GM23338 (cell line): ENCODE measurements at places on chromosomes 7 and 10.
A peak's percentile ranks its signal among the peaks of the same experiment; 100 is the strongest.

GRCh38 chr10:14366760-14367159 lies 36.0 kb upstream of the FRMD4A start:
- DNase-seq = no peak

- peak; percentile 85 for DNase-seq
These were observed 228.1 kb upstream of the PFKP start for GRCh38 chr10:2839081-2839725.

GRCh38 chr7:113783403-113783802 lies 135.4 kb downstream of the PPP1R3A start:
- DNase-seq = no peak

DNA sequence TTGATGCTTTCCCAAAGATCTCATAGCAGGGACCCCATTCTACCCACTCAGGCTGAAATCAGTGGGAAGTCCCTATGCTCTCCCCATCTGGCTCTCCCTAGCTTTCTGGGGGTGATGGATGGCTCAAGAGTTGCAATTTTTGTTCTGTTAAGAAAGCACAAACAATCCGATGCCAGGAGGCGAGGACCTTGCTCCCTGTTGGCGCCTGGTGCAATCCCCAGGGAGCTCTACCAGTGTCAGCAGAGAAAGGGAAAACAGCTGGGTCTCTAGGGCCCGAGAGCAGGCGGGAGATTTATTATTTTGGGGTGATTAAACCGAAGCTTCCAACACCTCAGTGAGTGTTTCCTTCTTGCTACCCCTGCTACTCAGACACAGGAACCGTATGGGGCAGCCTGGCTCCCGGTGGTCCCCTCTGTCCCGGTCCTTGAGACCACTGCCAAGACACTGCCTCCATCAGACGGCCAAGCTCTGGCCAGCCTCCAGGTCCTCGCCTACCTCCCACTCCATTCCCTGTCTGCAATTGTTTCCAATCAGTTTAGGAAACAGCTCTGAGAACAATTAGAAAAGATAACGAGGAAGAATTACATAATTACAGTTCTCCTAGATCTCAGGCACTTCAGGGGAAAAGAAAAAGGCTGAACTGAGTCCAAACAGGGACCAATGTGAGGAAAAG lies 147.9 kb downstream of the PLXNA4 start:
- no peak for DNase-seq

GRCh38 chr10:61304746-61305145 lies 148.4 kb downstream of the TMEM26 start:
- no peak for DNase-seq

DNA sequence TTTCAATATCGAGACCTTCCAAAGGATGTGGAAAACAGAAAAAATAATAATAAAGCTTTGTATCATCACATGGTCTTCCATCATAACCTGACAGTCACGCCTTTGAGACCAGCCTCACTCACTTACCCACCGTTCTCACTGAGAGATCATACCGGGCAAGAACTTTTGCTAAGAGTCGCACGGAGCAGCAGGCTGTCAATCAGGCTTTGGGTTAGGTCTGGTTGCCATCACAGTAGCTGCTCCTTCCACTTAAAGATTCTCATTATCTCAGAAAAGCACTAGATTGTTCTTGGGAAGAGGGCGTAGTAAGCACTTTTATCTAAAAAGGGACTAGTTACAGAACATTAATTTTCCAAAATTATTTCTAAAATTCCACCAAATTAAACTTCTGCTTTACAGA lies 2.0 kb downstream of the RELN start:
- no peak for DNase-seq

GRCh38 chr10:105037022-105037421 lies 395.9 kb downstream of the SORCS3 start:
- DNase-seq = no peak

DNA sequence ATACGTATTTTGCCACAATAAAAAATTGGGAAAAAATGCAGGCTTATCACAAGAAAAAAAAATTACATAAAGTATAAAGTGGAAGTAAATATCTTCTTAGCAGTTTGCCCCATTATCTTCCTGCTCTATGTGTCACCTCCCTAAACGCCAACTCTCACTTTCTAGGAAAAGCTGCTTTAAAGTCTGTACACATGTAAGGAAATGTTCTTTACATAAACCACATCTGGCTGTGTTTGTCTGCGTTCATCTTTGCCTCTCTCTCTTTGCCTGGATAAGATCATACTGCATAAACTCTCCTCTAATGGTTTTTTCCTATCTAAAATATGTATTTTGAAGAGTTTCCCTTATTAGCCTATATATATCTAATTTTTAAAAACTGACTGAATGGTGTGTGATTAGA lies 23.0 kb upstream of the UMAD1 start:
- DNase-seq = no peak

GRCh38 chr7:152054367-152055230 lies 29.1 kb downstream of the GALNT11 start:
- peak; percentile 23 for DNase-seq

GRCh38 chr7:96300502-96300901 lies 21.4 kb downstream of the SLC25A13 start:
- no peak for DNase-seq

GRCh38 chr7:2779051-2779450 lies 65.1 kb downstream of the GNA12 start:
- no peak for DNase-seq

- no peak for DNase-seq
These were observed 256.4 kb downstream of the KIAA1217 start for GRCh38 chr10:24465124-24465874.

DNA sequence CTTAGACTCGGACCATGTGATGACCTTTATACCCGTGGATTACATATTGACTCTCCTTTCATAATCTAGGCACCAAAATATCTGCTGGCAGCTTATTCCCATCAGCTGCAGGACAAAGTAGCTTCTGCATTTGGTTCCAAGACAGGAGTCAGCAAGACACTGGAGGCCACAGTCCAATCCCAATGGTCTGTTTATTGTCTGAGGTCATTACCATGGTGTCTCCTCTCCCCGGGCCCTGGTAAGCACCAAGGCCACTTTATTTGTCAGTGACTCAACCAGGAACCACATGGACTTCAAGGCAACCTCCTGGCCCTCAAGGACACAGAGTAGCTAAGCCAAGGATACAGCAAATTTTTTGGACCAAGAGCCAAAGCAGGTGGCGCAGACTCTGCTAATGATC lies 36.1 kb downstream of the KCNMA1 start:
- no peak for DNase-seq

DNA sequence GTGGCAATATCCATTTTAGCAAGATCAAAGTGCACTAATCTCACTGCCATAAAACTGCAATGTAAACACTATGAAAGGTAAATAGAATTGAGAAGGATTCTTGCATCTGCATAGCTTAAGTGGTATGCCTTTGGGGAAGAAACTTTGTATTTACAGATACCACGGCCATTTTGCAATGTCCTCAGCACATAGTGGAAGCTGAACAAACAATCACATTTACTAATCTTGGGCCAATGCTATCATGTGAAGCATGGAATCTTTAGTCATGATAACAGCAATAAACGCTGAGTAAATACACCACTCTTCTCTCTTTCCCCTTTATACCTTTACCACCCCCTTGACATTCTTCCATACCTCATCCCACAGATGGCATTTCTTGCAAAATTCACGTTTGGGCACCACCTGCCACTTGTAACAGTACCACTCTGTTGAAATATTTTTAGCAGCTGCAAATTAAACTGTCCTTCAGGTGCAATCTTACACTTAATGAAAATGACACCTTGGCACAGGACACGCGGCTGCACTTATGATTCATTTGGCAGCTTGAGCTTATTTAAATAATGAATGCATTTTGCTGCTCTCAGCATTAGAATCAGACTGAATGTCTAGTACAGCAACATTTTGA lies 171.8 kb downstream of the SEMA3A start:
- DNase-seq = no peak

DNA sequence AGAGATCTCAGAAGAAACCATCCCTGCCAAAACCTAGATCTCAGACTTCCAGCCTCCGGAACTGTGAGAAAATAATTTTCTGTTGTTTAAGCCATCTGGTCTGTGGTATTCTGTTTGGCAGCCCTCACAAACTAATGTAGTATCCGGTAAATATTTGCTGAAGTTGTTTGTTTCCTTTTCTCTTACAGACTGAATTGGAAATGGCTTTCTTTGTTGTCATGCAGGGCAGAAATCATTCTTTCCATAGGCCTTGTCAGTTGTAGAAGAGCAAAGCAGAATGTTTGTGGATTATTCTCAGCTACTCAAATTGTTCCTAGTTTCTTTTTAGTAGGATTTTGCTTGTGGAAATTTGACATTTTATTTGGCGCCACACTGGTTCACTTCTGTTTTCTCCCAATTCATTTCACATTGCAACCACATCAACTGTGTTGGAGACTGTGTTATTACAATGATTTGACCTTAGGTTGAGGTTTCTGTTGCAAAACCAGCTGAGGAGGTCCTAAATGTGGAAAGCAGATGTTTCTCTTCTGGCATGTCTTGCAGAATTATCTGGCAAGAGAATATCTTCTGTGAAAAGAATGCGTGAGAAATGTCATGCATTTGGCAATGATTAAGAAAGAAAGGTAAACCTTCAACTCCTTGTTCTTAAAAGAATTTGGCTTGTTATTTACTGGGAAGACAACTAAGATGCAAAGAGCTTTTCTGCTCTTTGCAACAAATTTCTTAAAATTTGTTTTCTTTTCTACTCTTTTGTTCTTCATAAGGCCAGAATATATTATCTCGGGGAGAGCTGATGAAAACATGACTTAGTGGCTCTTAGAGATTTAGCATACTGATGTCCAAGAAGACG lies 25.8 kb downstream of the ACTA2 start:
- no peak for DNase-seq

DNA sequence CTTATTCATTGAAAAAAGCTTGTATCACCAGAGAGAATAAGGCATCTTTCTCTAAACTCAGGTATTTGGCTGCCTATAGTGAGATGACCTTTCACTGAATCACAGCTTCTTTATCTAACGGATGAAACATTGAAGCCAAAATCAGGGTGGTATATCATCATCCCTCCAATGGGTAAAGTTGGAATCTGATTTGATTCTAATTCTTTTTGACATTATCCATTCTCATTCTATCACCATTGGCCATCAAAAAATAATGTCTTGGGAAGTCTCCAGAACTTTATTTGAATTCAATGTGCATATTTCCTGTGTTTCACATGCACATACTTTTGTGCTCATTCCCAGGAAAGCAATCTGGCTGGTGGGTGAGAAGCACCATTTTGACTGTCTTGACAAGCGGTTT lies 95.2 kb downstream of the PLPP4 start:
- no peak for DNase-seq

DNA sequence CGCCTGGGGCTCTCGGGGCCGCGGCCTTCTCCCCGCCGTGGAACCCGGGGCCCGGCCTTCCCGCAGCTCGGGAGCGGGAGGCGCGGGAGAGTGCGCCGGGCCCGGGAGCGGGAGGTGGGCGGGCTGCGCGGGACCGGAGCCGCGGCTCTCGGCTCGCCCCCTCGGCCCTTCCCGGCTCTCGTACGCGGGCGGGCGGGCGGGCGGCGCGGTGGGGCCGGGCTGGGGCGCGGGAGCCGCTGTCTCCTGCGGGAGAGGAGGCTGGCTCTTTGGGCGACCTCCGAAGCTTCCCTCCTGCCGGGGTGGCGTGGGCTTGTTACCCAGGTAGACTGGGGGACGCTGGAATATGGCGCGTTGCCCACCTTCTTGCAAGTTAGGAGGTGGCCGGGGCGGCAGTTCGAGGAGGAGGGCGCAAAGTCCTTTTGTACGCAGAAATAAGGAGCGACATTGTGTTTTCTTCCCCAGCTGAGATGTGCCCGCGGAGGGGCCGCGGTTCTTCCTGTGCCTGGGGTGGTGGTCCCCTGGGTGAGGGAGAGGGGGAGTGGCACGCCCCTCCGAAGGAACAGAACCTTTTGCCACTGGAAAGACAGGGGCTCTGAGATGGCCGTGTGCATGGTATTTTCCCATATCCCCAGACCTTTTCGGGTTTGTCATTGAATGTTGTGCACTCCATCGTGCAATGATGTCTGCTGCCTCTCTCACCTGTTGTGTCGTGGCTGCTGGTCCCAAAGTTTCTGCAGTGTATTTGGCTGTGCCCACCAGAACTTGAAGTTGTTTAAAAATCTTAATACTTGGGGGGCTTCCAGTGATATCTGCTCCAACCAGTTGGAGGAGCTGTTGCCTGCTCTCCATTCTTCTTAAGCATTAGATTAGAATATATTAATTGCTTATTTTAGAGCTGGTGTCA lies 844 bp downstream of the NRF1 start:
- DNase-seq = peak; percentile 40

DNA sequence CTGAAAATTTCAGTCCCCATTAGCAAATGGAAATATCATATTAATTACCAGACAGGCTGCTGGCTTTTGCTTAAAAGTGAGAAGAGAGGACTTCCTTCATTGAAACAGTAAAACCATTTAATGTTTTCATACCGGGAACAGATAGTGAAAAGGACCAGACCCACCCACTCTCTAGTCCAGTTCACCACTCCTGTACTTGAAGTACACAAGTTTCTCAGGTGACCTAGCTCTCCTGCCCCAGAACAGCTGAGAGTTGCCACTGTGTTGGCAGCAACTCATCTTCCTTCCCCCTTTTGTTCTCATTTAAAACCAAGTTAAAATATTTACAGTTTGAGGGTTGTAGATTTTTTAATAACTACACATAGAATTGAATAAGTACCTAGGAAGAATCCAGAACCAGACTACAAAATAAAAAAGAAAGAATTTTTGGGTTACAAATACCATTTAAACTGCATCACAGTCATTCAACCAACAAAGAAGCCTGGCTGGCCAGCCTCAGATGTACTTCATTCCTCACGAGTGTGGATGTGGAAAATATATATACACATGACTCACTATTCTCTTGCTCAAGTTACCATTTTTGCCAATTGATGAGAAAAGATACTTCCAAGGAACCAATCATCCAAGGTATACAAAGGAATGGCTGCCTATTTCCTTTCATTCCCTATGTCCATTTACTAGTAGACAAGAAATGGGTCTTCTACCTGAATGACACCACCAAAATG lies 68.1 kb downstream of the VPS41 start:
- no peak for DNase-seq

- no peak for DNase-seq
These were observed 11.5 kb downstream of the ZMIZ2 start for GRCh38 chr7:44760034-44760580.

GRCh38 chr7:38182450-38182849 lies 4.4 kb downstream of the STARD3NL start:
- no peak for DNase-seq

GRCh38 chr10:52220947-52221346 lies 93.1 kb upstream of the DKK1 start:
- DNase-seq = no peak

- DNase-seq = peak; percentile 43
These were observed 290.1 kb upstream of the KIAA1217 start for GRCh38 chr10:23918839-23919238.

GRCh38 chr10:34794835-34795234 lies 20.3 kb downstream of the PARD3 start:
- DNase-seq = no peak

DNA sequence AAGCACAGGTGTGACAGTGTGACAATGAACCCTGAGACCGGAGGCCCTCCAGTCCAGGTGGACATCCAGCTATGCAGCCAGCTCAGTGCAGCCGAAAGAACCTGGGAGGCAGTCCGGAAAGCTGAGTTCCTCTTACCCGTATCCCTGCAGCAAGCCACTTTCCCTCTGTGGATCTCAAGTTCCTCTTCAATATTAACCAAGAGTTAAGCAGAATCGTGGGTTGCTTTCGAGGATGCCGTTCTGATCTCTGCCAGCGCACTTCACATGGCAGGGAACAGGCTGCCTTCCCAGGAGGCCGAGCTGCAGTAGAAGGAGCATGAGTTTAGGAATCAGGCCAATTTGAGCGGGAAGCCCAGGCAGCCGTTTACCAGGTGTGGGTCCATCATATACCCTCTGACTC lies 591.6 kb downstream of the SDK1 start:
- DNase-seq = no peak
